Islet precursor cell (in vitro differentiated cells): ENCODE measurements at places on chromosomes 1 and 21.

DNA sequence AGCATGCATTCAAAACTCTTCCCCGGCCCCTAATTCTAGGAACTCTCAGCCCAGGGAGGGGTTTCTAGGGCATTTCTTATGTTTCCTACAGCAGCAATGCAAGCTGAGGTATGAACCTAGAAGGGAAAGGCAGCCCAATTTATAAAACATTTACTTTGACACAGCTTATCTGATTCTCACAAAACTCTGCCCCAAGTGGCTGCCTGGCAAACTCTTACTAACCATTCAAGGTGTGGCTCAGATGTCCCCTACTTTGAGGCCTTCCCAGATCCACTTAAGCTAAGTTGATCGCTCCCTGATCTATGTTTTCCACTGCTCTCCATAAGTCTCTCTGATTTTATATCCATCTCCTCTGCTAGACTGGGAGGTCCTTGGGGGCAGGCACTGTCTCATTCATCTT is 35.4 kb downstream of the AK2 start:
- DNase-seq = no peak

DNA sequence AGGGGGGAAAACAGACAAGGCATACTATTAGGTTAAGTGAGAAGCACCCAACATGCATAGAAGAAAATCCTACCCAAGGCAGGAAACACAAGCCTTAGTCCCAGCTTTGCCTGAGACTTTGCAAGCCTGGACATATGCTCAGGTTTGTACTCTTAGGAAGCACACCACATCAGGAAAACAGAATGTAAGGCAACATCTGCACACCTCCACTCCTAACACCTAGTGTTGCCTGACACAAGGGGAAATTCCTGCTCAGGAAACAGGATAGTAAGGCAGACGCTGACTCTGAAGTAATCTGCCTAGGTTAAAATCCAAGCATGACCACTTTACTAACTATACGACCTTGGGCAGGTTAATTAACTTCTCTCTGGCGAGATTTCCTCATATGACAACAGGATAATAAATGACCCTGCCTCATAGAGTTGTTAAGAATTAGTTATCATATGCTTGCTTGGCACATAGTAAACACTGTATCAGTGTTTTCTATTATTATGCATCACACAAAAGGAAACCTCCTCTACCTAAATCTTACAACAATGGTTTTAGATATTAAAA is 119.8 kb downstream of the ZZZ3 start:
- DNase-seq = no peak

- no peak for DNase-seq
These were observed 46.5 kb downstream of the PRDM16 start for GRCh38 chr1:3115275-3116149.

- DNase-seq = no peak
These were observed 9.8 kb upstream of the SMAP2 start for GRCh38 chr1:40363721-40364120.

DNA sequence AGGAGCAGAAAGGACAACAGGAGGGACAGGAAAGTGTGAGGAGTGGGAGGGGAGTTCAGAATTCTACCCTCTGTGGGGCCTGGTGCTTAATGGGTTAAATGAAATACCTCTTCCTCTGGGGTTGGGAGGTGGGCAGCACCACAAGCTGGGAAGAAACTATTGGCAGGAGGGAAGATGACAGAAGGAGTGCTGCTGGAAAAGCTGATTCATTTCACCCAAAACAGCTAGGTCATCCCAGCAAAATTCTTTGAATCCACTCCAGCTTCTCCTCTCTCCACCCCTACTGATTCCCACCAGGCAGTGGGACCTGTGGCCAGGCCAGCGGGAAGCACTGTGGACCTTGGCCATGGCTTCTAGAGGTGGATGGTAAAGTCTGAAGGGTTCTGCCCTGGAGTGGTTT is 12.8 kb downstream of the BCAN start:
- DNase-seq = no peak

DNA sequence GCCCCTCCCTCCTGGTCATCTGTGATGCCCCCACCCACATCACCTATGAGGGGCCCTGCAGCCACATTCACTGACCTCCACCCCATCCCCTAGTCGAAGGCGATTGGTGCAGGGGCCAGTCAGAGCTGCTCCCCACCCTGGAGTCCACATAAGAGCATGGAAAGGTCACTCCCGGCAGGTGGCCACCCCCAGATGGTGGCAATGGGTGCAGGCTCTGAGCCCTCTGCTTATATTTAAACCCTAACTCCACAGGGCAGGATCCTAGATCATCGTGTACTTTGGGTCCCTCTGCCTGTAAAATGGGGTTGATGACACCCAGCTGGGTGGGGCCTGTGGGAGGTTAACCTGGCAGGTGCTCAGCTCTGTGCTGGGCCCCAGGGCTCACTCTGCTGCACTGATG is 186.8 kb upstream of the C1orf174 start:
- DNase-seq = no peak

DNA sequence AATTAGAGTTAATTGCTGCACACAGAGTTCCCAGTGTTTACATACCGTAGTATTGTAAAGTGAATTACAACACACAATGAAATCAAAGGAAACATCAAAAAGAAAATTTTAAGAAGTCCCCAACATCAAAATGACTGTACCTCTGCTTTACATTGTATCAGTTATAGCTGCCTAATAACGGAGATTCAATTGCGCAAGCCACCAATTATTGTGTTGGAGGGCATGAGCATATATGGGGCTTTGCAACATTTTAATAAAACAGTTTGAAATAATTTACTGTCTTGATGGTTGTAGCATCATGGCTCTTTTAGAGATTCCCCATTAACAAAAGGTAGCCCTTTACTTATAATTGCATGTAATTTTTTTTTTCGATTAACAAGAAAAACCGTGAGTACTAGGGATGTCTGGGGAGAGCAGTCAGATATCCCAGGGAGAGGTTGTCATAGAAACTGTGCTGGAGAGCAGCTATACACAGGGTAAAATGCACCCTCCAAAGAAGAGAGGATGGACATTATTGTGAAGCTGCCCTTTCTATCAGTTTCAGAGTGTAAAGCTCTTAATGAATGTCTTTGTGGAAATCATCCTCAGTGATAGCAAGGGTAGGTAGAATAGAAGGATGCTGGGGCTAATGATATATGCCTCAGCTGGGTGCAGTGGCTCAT is 55.9 kb upstream of the BTG3 start:
- no peak for DNase-seq

DNA sequence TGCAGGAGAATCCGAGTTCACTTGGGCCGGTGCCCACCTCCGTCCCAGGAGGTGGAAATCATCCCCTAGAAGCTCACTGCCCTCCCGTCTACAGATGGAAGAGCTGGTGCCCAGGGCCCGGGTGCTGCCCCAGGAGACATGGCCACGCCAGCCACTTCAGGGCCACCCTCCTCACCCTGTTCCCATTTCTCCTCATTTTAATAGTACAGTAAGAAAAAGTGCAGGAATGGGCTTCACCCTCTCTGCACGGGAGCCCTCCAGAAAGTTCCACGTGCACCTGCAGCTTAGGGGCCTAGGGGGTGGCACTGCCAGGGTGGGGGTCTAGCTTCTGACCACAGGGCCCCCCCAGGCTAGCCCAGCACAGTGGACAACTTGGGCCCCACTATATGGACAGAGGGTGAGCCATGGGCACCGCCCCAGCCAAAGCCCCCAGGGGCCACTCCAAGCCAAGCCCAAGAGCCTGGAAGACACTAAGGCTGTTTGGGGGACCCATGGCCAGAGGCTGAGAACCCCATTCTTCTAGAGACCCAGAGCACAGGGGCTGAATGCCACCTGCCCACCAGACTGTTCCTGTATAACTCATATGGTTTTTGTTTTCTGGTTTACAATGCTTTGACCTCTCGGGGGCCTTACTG is 3.4 kb upstream of the FTCD start:
- DNase-seq = no peak

- no peak for DNase-seq
These were observed 120.7 kb downstream of the TM2D1 start for GRCh38 chr1:61604261-61604660.

- DNase-seq = no peak
These were observed 3.0 kb upstream of the MDM4 start for GRCh38 chr1:204513117-204513716.

DNA sequence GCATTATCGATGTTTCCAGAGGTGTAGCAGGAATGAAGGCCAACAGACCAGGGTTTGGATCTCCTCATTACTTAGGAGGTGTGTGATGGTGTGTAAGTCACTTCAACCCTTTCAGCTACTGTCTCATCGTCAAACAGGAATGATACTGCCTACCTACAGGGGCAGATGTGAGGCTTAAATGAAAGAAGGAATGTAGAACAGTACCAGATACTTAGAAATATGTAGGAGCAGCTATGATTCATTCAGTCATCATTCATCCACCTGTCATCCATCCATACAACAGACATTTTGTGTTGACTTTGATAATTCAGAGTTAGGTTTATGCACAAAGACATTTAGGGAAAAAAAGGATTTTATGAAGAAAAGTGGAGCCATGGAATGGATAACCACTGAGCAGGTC is 486.9 kb upstream of the DAB1 start:
- no peak for DNase-seq

- DNase-seq = no peak
These were observed 124.5 kb upstream of the CSF3R start for GRCh38 chr1:36607263-36607651.

GRCh38 chr1:204974327-204974726 is 68.7 kb upstream of the CNTN2 start:
- DNase-seq = no peak

- DNase-seq = no peak
These were observed 40.9 kb downstream of the PTAFR start for GRCh38 chr1:28135371-28136168.

- DNase-seq = no peak
These were observed 154.0 kb downstream of the TGFB2 start for GRCh38 chr1:218499011-218499691.

DNA sequence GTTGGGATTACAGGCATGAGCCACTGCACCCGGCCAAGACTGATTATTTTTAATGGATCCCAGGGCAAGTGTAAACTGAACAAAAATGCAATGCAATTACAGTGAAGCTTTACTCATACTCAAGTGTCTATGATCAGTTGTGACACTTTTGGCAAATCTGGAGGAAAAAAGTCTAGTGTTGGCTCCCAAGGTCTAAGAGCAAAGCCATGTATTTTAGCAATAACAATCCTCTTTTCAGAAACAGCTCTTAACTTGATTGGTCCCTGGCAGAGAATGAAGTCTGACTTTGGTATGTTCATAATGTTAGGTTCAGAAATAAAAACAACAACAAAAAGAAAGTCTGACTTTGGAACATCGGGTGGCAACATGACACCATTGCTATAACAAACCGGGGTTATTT is 40.2 kb upstream of the C1orf53 start:
- no peak for DNase-seq

GRCh38 chr1:108612496-108612895 is 48.4 kb downstream of the HENMT1 start:
- DNase-seq = no peak

GRCh38 chr1:1602304-1602967 is 2.5 kb upstream of the FNDC10 start:
- DNase-seq = no peak

DNA sequence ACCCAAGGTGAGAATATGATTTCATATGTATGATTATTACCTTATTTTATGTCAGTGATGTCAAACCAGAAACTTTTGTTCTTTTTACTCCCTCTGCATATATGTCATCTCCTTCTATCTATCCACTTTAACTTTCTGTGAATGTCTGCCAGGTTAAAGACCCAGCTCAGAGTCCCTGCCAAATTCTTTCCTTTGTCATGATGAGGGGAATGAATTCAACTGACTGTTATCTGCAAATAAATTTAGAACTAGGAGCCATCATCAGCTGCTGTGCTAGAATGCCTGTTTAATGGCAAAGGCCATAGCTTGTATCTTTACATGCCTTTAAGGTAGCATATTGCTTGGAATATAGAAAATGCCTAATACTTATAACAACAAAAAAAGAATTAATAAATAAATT is 815.6 kb upstream of the NEGR1 start:
- DNase-seq = no peak

DNA sequence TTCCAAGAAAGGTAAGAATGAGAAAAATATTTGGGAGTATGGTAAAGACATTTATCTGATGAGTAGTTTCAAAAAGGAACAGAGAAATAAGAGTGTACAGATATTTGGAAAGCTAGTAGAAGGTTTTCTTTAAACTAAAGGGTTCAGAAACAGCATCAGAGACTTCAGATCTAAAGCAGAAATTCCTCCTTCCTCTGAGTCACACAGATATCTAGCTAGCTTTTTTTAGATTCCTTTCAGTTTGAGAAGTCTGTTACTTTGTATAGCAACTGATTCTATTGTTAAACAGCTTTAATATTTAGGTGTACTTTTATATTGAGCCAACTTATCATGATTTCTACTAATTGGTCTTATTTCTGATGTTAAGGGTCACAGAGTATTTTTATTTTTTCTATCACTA is 4.7 kb downstream of the AMY2B start:
- DNase-seq = no peak

DNA sequence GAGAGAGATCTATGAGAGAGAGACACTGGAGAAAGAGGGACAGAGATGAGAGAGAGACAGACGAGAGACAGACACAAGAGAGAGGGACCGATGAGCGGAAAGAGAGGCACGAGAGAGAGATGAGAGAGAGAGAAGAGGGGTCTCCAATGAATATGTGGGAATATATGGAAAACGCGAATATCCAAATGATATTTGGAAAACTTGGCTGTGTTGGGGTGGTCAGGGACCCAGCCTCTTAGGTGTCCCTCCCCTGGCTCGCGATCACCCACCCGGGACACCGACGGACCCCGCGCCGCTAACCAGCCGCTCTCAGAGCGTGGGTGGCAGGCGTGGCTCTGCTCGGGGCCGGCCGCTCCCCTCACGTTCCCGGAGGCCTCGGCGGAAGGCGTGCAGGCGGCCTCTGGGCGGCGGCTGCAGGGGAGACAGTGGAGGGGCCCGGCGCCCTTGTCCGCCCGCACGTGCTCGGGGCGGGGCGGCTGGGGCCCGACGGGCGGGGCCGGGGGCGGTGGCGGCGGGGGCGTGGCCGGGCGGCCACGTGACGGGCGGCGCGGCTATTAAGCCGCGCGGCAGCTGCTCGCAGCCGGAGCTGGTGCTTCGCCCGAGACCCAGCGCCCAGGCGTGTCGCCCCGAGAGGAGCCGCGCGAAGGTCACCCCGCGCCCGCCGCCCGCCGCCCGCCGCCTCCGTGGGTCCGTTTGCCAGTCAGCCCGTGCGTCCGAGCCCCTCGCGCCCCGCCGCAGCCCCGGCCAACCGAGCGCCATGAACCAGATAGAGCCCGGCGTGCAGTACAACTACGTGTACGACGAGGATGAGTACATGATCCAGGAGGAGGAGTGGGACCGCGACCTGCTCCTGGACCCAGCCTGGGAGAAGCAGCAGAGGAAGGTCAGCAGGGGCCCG is at the start of gene ACTN2:
Gene ACTN2, plus strand, starts transcription at position 583 of the 898 bp plus-strand sequence. Its CDS starts 175 bp downstream, at position 758.
- DNase-seq = peak; percentile 74
